SHP77 treated with DMSO at 0.1 percent for 48 hours (cell line): ENCODE measurements at places on chromosomes 3 and 15.

- no peak for DNase-seq
Observed at GRCh38 chr3:23550402-23550801, 255.4 kb upstream of the UBE2E1 start.

DNA sequence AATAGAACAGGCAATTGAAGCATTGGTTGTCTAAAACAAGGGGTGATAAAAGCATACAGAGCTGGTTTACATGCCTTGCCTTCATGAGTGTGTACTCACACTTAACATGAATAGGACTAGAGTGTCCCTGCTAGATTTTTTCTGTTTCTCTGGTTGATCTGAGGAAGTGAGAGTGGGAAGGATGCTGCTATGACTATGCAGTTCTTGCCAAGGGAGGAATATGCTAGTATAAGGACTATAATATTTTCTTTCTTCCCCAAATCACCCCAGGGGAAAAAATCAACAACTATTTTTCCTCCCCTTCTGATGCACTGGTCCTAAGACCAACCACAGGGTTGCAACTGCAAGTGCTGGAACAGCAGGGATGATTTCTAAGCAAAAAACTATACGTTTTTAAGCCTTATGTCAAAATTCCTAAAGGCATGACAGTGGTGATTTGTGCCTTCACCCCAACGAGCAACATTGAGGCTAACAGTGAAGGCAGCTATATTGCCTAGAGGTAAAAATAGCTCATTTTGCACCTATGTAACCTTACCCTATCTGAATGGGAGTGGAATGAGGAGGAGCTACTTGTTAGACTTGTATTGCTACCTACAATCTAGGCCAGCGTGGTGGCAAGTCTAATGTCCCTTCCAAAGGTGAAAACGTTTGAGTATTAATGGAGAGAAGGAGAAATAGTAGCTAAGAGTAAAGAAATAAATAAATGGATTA lies 33.5 kb upstream of the USP8 start:
- no peak for DNase-seq

DNA sequence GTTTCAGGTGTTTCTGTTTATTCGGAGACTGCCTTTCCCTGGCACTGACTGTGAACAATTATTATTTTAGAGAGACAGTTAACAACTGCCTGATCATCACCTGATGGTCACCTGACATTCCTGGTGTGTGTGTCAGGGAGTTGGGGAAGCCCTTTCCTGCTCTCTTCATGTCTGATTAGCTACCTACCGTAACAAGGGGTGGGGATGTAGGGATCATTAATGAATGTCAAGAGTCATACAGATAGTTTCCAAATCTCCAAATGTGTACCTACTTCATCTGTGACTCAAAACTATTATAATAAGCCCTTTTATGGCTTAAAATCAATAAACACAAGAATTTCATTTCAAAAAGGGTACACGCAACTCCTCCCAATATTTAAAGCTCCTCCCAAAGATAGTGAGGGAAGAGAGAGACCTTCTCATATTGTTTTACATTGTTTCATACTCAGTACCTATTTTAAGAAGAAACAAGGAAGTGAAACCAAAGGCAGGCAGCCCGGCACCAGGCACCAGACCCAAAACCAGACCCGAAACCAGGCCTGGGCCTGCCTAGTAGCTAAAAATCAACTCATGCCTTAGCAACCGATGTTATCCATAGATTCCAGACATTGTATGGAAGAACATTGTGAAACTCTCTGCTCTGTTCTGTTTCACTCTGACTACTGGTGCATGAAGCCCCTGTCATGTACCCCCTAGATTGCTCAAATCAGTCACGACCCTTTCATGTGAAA lies 844.9 kb upstream of the ALCAM start:
- DNase-seq: no peak

DNA sequence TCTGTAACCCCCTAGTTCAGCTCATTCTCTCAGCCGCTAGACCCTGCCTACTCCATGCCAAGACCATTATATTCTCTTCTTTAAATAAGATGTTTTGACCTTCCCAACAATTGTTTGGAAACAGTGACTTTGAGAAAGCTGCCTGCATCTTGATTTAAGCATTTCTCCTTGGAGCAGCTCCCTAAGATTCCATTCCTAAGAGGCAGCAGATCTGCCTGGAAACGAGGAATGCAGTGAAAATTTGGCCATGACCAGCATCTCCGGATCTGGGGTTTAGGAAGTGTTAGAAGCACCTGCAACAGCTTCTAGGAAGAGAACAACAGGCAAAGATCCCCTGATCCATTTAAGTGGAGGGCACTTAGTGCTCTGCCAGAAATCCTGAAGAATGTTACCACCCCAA lies 235.7 kb downstream of the NTRK3 start:
- DNase-seq: no peak

- no peak for DNase-seq
Observed at GRCh38 chr15:35697549-35698299, 151.8 kb upstream of the DPH6 start.

- DNase-seq: no peak
Observed at GRCh38 chr3:29436612-29437323, 155.9 kb downstream of the RBMS3 start.

- DNase-seq: no peak
Observed at GRCh38 chr3:70684701-70685100, 372.3 kb upstream of the MDFIC2 start.

GRCh38 chr3:119279584-119280243 lies 14.5 kb upstream of the ARHGAP31 start:
- no peak for DNase-seq

- peak; percentile 37 for DNase-seq
Observed at GRCh38 chr3:73451301-73451944, 173.3 kb downstream of the PDZRN3 start.
